Hematopoietic multipotent progenitor cell treated with erythropoietin and hydrocortisone succinate and interleukin-3 and kit ligand, for 17 days (in vitro differentiated cells): ENCODE measurements at places on chromosomes 16 and 17.

- no peak for DNase-seq
Observed at GRCh38 chr17:22470411-22471175, 778.3 kb downstream of the KCNJ18 start.

DNA sequence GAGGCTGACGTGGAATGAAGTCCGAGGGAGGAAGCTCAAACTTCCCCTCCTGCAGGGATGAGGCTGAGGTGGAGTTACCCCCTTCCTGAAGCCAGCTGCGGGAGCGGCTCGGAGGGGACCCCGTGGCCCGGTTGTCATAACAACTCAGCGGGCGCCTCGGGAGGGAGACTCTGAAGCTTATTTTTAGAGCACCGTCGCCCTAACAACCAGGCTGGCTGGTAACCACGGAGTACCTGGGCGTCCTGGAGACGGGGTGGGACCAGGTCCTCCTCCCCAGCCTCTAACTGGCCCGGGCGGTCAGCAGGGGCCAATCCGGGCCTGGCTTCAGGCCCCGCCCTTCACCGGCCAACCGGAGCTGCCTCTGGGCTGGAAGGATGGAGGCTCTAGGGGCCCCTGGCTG is 27.7 kb downstream of the NECAB2 start:
- DNase-seq, result no peak

DNA sequence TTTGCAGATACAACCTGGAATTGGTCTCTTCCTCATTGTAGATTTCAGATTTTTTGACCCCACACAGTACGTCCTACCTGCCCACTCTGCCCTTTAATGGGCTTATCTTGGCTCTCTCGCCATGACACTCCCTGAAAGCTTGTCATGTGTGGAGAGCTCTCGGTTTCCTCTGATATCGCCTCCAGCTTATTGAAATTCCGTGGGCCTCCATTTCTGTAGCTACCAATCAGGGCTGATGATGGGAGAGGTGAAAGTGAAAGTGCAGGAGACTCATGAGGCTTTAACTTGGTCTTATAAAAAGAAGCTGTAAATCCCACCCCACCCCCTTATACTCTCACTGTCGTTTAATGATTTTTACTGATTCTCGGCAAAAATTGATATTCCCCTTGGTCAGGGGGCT is 17.7 kb downstream of the HOXB1 start:
- no peak for DNase-seq

- no peak for DNase-seq
Observed at GRCh38 chr17:30520436-30520835, 43.2 kb downstream of the GOSR1 start.

DNA sequence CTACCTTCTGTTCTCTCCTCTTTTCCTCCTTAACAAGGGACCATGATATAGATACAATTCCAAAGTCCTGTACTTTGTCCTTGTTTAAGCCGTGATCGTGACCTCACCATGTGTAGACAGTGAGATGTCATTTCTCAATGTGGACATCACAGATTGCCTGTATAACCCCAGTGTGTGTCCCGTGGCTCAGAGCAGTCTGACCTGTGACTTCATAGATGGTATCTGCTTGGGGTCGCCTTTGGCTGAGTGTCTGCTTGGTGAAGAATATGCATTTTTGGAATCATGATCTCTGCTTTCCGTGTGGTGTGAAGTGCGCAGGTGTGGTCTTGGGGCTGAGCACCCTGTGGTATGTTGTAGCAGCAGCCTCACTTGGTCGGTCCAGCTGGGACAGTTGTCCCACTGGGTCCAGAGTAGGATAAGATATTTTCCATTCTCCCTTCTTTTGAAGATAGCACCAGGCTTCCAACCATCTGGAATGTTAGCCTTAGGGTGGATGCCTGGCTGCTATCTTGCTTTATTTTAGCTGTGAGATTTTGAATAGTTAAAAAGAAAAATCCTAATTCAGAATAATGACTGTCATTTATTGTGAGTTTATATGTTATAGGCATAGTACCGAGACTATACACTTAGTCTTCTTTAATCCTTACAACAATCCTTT is 13.4 kb downstream of the MSI2 start:
- DNase-seq, result no peak

DNA sequence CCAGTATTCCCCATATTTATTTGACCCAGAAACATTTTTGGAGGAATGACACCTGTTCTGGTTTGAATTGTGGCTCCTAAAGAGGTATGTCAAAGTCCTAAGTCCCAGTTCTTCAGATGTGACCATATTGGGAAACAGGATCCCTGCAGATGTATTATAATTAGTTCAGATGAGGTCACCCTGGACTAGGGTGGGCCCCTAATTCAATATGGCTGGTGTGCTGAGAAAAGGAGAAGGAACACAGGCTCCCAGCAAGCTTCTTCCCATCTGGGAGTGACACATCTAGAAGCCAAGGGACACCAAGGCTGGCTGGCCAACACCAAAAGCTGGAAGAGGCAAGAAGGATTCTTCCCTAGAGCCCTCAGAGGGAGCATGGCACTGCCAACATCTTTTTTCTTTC is 3.8 kb upstream of the GCSH start:
- DNase-seq, result no peak

GRCh38 chr16:83959656-83960434 is 6.8 kb downstream of the OSGIN1 start:
- DNase-seq, result no peak

- no peak for DNase-seq
Observed at GRCh38 chr16:21145738-21146137, 4.9 kb downstream of the DNAH3 start.

DNA sequence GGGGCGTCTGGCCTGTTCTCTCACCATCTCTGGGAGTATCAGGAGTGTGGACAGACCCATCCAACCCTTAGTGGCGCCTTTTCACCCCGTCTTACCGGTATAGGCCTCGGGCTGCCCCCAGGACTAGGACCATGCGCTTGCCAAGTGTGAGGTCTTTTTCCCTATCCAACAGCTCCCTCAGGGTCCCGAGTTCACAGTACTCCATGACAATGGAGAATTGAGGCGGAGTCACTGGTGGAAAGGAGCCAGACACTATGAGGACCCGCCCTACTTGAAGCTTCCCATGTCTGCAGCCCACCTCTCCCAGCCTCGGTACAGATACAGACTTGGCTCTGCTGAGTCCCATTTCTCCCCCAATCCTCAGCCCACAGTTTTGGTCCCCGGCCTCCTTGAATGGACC is 15.9 kb upstream of the RFWD3 start:
- DNase-seq, result no peak

DNA sequence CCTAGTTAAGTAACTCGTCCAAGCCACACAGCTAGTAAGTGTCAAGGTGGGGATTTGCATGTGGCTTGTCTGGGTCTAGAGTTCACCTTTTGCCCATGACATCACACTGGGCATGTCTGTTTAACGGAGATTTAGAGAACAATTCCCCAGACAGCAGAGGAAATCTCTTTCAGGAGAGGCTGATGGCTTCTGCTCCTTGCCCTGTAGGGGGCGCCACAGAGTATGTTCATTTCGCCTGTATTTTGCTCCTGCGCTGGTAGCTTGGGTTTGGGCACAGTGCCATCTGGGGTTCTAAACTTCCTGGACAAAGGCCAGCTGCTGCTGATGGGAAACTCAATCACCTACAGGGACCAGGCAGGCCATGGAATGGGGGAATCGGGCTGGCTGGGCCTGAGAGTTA is 20.4 kb downstream of the OTOA start:
- DNase-seq, result peak; percentile 75

- no peak for DNase-seq
Observed at GRCh38 chr17:64658931-64659330, 3.2 kb downstream of the SMURF2 start.

GRCh38 chr17:77419547-77420094 is 278.9 kb downstream of the SEC14L1 start:
- DNase-seq, result no peak

DNA sequence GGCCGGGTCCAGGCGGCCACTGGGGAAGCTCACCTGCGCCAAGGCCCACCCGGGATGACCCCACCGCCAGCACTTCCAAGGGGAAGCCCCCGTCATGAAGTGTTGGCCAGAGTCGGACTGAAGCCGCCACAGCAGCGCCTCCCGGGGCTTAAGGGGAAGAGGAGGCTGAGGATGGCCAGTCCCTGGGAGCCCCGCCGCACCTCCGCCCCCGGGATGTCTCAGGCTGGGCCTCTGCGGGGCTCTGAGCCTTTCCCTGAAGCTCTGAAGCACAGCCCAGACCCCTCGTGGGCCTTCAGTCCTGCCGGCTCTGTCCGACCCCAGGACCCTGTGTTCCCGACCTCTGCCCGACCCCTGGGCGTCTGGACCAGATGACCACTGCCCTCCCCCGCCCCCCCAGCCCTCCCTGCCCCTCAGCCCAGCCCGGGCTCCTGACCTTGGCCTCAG is 42.8 kb upstream of the ACSF3 start:
- DNase-seq, result no peak

DNA sequence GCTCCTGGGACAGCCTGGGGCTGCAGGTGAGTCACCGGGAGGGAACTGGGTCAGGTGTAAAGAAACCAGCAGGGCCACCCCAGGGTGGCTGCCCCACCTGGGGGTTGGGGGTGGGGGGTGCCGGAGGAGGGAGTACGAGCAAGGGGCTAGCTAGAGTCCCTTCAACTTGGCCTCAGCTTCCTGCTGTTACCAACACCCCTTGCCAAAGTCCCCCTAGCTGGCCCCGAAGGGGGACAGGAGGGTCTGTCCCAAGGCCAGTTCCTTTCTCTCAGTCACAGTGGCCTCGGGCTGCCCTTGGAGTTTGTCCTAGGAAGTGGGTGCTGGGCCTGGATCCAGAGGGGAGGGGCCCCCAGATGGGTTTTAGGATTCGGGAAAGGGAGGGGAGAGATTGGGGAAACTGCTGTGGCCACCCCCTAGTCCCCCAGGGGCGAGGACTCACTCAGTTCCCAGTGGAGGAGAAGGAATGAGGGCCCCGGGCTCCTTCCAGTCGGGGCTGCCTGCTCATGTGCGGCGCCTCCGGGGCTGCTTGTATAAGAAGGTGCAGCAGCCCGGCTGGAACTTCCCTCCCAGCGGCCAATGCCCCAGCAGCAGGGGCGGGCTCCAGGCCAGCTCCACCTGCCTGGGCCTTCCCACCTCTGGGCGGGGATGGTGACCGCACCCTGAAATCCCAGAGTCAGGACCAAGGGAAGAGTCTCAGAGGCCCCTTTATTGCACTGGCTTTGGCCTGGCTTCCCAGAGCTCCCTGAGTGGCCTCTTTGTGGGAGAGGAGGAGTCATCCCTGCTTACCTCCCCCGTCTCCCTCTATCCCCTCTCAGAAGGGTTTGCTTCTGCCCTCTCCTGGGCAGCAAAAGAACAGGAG is 7.3 kb downstream of the ARHGAP27 start:
- no peak for DNase-seq

- no peak for DNase-seq
Observed at GRCh38 chr17:83171661-83172060, 92.3 kb downstream of the METRNL start.

DNA sequence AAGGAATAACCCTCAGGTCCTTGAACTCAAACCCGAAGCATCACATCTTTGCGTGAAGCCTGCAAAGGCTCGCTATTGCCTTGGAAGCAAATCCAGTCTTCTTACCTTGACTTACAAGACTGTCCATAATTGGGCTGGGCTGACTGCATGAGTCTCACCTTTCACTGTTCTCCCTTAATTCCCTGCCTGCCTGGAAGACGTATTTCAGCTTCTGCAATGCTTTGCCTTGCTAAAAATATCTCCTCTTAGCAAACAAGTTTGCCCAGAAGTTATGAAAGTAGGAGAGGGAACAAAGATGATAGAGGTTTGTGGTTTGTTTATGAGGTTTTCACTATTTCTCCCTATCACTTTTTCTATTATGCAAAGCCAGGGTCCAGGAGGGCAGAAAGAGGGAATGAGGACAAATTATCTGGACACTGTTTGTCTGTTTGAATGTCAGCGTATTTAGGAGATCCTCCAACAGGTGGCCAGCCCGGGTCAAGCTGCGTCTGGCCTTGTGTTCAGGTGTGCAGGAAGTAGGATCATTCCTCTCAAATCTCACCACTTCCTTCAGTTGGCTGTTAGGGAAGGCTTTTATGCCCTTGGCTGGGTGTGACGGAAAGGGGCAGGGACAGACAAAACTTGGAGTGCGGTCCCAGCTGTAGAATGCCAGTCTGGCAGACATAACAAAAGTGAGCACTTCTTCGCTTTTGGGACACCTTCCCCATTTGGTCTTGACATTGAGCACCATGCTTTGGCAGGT is 488.9 kb downstream of the CDH13 start:
- DNase-seq, result no peak

GRCh38 chr16:51565184-51565583 is 414.1 kb upstream of the SALL1 start:
- no peak for DNase-seq

- no peak for DNase-seq
Observed at GRCh38 chr17:72466606-72467005, 345.8 kb downstream of the SOX9 start.

DNA sequence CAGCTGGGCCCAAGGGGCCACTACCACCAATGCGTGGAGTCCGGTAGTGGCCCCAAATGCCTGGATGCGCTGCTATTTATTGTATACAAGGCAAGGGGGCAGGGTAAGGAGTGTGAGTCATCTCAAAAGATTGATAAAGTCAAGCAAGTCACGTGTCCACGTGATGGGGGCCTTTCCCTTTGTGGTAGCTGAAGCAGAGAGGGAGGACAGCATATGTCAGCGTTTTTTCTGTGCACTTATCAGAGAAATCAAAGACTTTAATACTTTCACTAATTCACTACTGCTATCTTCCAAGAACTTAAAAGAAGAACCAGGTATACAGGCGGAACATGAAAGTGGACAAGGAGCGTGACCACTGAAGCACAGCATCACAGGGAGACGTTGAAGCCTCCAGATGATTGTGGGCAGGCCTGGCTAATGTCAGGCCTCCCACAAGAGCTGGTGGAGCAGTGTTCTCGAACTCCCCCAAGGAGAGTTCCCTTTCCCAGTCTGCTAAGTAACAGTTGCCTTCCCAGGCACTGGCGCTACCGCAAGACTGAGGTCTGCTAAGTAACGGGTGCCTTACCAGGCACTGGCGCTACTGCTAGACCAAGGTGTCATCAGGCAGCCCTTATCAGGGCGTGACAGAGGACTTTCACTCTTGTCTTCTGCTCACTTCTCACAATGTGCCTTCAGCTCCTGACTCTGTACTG is 10.8 kb upstream of the ASB16 start:
- peak; percentile 60 for DNase-seq

- DNase-seq, result no peak
Observed at GRCh38 chr17:79929257-79930061, 90.2 kb upstream of the CBX4 start.

DNA sequence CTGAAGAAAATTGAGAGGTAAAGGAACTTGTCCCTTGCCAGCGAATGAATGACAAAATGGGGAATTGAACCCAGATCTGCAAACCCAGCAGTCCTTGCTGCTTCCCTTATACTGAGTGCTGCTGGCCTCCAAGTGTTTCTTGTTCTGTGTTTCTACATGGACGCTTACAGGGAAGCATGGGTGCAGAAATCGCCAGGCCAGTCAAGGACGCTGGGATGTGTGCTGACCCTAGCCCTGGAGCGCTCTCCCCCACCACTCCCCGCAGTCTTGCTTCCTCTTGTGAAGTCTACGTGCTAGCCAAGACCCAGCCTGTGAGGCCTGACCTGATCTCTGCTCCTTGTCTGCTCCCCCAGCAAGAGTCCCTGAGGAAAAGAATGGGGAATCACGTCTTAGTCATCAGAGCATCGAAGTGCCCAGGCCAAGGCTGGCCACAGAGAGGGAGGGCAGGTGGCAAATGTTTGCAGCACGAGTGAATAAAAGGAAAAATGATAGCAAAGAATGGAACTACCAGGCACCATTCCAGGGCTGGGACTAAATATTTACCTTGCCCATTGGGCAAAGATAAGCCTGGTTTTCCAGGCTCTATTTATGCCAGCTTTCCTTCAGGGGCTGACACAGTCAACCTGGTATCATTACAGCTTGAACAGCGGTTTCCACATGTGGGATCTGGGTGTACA is 17.4 kb downstream of the CA4 start:
- DNase-seq, result no peak

- no peak for DNase-seq
Observed at GRCh38 chr16:79885320-79885719, 284.8 kb upstream of the MAF start.

- DNase-seq, result no peak
Observed at GRCh38 chr16:20901436-20902112, 1.0 kb downstream of the LYRM1 start.
